Activated CD4-positive, CD25-positive, alpha-beta regulatory T cell (primary cell): ENCODE measurements at places on chromosomes 7 and 10.

- DNase-seq, result no peak
These were observed 226.4 kb downstream of the AGMO start for GRCh38 chr7:15335390-15335789.

- DNase-seq, result no peak
These were observed 122.3 kb downstream of the CNNM2 start for GRCh38 chr10:103040418-103040817.

GRCh38 chr10:122280156-122280555, 9.1 kb downstream of the BTBD16 start:
- no peak for DNase-seq

DNA sequence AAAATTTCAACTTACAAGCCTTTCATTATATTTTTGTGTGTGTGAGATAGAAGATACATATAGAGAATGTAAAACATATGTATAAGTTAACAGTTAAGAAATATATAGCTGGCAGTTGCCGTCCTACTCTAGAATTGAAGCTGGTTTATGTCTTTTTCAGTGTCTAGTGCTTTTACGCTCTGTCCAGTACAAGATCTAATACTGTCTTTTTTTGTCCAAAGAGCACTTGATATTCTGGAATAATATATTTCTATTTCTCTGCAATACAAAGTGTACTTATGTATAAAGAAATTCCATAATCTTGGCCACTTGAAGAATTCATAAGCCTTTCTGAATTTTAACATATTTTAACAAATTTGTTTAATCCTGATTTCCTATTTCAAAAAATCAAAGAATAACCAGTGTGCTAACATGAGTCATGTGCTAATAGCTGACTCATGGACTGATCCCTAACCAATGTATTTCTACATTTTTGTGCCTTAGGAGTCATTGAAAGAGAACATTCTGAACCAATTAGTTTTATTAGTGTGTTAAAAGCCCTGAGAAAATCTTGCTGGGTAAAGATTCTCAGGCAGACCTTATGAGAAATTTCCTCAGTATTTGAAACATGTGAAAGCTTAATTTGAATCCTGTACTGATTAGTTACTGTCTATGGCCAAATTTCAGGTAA, 73.2 kb upstream of the CCAR1 start:
- DNase-seq, result no peak

DNA sequence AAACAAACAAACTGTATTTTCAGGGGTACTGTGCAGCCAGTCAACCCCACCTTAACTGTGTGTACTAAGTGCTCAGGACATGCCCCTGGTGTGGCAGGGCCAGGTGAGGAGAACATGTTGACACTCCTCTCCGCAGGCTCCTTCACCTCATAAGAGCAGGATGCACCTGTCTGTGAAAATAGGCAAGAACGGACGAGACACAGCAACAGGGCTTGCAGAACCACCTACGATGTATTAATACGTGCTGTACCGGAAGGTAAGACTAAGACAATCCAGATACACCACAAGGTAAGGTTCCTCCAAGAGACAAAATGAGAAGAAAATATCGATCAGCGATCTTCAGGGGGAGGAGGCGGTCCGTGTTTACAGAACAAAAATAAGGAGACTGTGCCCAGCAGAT, 65.8 kb upstream of the CAMK2B start:
- DNase-seq, result no peak

GRCh38 chr7:80618096-80618495, 20.3 kb upstream of the CD36 start:
- no peak for DNase-seq

DNA sequence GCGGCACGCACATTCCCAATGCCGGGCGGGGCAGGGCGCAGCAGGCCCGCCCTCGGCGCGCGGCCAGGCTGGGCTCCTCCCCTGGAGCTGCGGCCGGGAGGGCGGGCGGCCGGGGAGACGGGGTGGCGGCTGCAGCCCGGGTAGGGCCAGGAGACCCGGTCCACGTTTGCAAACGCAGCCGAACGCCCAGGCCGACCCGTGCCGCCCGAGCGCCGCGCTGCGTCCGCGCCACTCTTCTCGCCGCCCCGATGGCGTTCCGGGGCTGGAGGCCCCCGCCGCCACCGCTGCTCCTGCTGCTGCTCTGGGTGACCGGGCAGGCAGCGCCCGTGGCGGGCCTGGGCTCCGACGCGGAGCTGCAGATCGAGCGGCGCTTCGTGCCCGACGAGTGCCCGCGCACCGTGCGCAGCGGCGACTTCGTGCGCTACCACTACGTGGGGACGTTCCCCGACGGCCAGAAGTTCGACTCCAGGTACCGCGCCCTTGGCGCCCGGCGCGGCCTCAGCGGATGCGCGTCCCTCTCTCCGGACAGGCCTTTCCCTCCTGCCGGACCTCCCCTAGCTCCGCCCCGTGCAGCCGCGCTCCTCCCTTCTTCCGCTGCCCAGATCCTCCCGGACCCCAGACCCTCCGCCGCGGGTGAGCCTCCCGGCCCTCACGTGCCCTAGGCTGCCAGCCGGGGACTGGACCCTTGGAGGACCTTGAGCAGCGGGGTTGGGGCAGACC, at the start of gene FKBP9:
Gene FKBP9 (plus strand): TSS at position 115 of the 720 bp plus-strand sequence. CDS start 134 bp downstream, at position 249.
- DNase-seq, result no peak

GRCh38 chr7:157552295-157552993, 215.6 kb downstream of the DNAJB6 start:
- DNase-seq, result no peak

GRCh38 chr10:116815641-116816415, 33.5 kb upstream of the ENO4 start:
- DNase-seq, result no peak

DNA sequence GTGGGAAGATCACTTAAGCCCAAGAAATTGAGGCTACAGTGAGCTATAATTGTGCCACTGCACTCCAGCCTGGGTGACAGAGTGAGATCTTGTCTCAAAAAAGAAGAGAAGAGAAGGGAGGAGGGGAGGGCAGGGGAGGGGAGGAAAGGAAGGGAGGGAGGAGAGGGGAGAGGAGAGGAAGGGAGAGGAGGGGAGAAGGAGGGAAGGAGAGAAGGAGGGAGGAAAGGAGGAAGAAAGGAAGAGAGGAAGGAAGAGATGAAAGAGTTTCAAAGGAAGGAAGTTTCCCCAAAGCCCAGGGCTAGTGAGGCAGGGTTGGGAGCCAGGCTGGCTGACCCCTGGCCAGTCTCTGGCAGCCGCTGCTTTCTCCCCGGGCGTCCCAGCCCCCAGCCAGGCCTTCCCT, 32.6 kb downstream of the EPHB4 start:
- DNase-seq, result no peak

- no peak for DNase-seq
These were observed 182.2 kb downstream of the FGFR2 start for GRCh38 chr10:121416071-121416470.

DNA sequence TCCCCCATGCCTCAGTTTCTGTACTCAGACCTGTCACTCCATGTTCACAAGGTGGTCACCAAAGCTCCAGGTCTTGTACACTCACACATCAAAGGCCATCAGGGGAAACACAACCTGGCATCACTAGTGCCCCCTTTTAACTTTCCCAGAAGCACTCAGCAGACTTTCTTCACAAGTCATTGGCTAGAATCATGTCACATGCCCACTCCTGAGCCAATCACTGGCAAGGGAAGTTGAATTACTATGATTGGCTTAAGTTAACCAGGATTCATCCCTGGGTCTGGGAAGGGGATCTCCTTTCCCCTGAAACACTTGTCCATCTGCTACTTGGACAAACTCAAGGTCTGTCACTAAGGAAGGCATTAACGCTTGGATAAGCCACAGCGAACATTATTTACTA, 193.8 kb upstream of the PLXNA4 start:
- no peak for DNase-seq

DNA sequence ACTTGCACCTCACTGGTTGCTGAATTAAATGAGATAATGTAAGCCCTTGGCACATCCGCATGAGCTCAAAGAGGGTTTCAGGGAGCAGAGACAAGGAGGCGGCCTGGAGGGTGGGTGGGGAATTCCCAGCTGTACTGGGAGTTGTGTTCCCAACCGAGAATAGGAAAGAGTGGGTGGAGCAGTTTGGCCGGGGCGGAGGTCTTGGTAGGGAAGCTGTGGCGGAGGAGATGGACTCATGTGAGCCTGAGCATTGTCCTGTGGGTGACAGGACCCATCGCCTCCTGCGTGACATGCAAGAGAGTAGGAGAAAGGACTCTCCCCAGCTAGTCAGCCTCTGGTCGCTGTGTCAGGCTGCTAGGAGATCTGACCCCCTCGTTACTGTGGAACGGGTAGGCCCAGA, 41.0 kb upstream of the SAMD8 start:
- no peak for DNase-seq

GRCh38 chr7:15855525-15856109, 169.1 kb upstream of the MEOX2 start:
- no peak for DNase-seq
